Endothelial cell of umbilical vein (primary cell): ENCODE measurements at places on chromosomes 4 and X. TPM values are rescaled to one million over a fixed set of nuclear protein-coding genes. Genes with fewer than 3 reads are reported as not detected.
A peak's percentile ranks its signal among the peaks of the same experiment; 100 is the strongest.

DNA sequence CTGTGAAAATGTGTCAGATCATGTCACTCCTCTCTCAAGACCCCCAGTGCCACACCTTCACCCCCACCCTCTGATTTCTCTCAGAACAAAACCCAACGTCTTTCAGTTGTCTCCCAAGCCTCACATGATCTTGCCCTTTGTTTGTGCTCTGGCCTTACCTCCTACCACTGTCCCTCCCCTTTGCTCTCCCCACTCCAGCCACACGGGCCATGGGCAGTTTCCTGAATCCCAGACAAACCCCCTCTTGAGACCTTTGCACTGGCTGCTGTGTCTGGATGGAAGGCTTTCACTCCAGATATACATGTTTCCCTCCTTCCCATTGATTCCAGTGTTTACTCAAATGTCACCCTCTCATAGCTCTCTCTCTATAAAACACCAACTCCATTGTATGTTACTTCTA is 3.6 kb upstream of the CENPE start:
- H3K4me3 ChIP-seq = no peak overlapping the region
- no peak for DNase-seq
- H3K27me3 ChIP-seq = peaks cover 2% of the 10 kb centered on the region
- peaks cover 9% of the 10 kb centered on the region for H3K4me1 ChIP-seq
- H3K36me3 ChIP-seq = no peaks in the 10 kb centered on the region

ELOVL6 gene
- 21.7 and 26.1 TPM in 2 replicates for total RNA-seq

TEX13C gene
- not detected in 2 replicates for total RNA-seq

GRCh38 chrX:40188573-40189417 is 91.0 kb upstream of the BCOR start:
- DNase-seq = no peak
- H3K36me3 ChIP-seq = no peaks in the 10 kb centered on the region
- H3K27me3 ChIP-seq = no peaks in the 10 kb centered on the region

DNA sequence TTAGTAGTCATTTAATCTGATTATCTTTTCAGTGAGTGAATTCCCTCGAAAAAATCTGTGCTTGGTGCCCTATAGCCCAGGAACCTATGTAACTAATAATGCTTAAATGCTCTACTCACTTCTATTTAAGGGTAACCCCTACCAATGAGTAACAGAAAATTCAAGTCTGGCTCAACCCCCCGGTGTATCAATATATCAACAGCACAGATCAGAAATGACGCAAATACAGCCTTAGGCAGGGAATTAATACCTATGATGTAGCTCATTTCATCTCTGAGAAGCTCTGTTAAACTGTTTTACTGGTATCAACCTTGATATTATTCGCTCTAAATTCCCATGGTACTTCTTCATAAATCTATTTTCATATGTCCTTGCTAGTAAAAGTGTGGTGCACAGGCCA is 28.6 kb downstream of the PDGFC start:
- peaks cover 40% of the 10 kb centered on the region for H3K4me1 ChIP-seq
- no peaks in the 10 kb centered on the region for H3K36me3 ChIP-seq
- H3K27me3 ChIP-seq = no peaks in the 10 kb centered on the region
- no peak for DNase-seq
- H3K27ac ChIP-seq = no peak overlapping the region

QRFPR gene
- not detected in 2 replicates for total RNA-seq

DNA sequence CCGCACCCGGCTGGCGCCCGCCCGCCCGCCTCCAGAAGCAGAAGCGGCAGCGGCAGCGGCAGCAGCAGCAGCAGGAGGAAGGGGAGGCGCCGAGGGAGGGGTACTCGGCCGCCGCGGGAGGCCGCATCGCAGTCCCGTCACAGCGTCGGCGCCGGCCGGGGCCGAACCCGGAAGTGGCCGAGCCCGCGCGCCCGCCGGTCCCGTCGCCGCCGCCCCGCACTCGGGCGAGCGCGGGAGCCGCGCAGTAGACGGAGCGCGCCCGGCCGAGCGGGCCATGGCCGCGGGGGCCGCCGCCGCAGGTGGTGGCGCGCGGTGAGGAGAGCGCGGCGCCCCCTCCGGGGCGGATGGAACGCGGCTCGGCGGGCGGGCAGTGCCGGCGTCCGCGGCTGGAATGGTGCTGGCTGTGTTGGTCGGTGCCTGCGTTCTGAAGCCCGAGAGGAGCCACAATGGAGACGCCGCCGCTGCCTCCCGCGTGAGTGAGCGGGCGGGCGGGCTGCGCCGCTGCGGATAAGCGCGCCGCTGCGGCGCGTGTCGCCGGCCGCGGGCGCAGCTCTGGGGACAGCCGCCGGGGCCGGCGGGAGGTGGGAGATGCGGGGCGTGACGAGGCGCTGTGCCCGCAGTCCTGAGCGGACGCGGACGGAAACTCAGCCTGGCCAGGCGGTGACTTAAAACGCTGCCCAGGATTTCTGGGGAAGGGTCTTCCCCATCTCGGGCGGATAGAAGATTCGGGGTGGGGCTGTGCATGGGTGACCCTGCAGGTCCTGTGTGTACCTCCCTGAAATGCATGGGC is at the start of gene KLHL2:
Gene KLHL2, plus strand, starts transcription at position 131 of the 790 bp plus-strand sequence. Its CDS starts 316 bp downstream, at position 447.
- DNase-seq = peak; percentile 80
- H3K4me3 ChIP-seq = peak within 1 kb of the TSS; percentile 98

CSN1S1 gene
- not detected in 2 replicates for total RNA-seq

DNA sequence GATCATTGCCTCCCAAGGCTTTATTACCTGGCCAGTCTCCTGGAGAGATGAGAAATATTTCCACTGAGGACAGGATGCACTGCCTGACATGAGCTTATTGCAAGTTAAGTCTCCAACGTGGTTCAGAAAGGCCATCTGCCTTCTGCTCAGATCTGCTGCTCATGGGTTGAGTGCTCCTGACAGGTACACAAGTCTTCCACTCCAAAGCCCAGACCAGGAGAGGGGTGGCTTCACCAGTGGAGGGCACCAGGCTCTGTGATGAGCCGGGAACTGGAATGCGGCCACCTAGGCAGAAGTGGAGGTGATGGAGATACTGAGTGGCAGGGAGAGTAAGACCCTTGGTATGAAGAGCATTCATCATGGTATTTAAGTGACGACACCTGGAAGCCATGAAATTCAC is 79.5 kb upstream of the IRF2 start:
- no peak overlapping the region for H3K27ac ChIP-seq
- H3K27me3 ChIP-seq = no peaks in the 10 kb centered on the region
- no peak overlapping the region for H3K4me3 ChIP-seq
- no peak for DNase-seq
- H3K36me3 ChIP-seq = no peaks in the 10 kb centered on the region

DNA sequence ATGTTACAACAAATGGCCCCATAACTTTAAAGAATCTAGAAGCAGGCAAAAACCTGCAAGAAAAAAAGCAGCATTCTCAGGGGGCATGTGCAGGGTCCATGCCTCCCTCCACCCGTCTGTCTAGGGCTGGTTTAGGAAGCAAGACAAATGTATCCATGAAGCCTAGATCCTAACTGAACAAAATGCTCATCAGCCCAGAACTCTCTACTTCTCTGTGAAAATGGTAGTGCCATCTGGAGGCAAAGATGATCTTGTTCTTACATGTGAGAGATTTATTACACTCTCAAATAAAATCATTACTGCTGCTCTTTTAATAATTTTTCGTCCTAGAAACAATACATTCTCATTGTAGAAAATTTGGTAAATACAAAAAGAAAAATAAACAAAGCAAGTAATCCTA is 26.7 kb downstream of the NR3C2 start:
- H3K36me3 ChIP-seq = no peaks in the 10 kb centered on the region
- peak; percentile 57 for DNase-seq
- H3K27ac ChIP-seq = no peak overlapping the region
- H3K4me3 ChIP-seq = no peak overlapping the region
- no peaks in the 10 kb centered on the region for H3K4me1 ChIP-seq
- no peaks in the 10 kb centered on the region for H3K27me3 ChIP-seq

CCDC110 gene
- total RNA-seq = 0.28 and 0.71 TPM in 2 replicates

GRCh38 chr4:140027101-140027500 is 126.9 kb downstream of the MAML3 start:
- no peak overlapping the region for H3K4me3 ChIP-seq
- H3K27me3 ChIP-seq = no peaks in the 10 kb centered on the region
- no peak overlapping the region for H3K27ac ChIP-seq
- peaks cover 5% of the 10 kb centered on the region for H3K4me1 ChIP-seq
- DNase-seq = no peak
- H3K36me3 ChIP-seq = no peaks in the 10 kb centered on the region

DNA sequence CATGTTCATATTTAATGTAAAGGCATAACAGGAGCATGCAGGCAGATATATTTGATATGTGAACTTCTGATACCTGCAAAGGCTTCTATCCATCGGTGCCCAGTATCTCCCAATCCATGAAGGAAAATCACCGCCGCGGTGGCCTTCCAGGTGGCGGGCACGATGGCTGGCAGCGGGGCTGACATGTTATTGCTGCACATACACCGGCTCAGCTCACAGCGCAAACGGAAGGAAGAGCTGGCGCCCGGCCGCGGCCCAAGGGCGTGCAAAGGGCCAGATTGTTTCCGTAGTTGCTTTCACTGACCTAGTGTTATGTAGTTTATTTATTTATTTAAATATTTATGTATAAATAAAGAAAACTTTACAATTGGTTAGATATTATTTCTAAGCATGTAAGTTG is 322.7 kb upstream of the PITX2 start:
- H3K27me3 ChIP-seq = no peaks in the 10 kb centered on the region
- no peak overlapping the region for H3K4me3 ChIP-seq
- H3K27ac ChIP-seq = no peak overlapping the region
- H3K4me1 ChIP-seq = no peaks in the 10 kb centered on the region

TMPRSS11D gene
- not detected in 2 replicates for total RNA-seq

DNA sequence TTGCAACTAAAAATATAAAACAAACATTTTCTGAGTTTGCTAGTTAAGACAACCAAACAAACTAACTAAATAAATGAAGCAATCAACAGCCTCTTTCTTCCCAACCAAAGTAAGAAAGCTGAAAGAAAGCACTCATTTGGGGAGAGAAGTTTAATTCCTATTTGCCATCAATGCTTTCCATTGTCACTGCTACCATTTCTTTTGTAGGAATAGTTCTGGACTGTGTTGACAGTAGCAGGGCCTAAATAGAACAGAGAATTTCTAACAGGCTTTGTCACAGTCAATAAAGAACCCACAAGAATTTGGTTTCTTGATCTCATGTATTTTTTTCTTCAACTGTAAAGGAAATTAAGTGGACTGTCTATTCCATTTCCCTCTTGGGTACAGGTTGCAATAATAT is 1886.4 kb upstream of the TENM3 start:
- no peak overlapping the region for H3K4me3 ChIP-seq
- no peaks in the 10 kb centered on the region for H3K4me1 ChIP-seq
- no peaks in the 10 kb centered on the region for H3K27me3 ChIP-seq
- H3K27ac ChIP-seq = no peak overlapping the region

GRCh38 chr4:11344916-11345315 is 83.8 kb downstream of the HS3ST1 start:
- no peaks in the 10 kb centered on the region for H3K4me1 ChIP-seq
- no peak for DNase-seq
- no peak overlapping the region for H3K27ac ChIP-seq
- no peak overlapping the region for H3K4me3 ChIP-seq

GRCh38 chr4:13544606-13545393 is 492 bp upstream of the NKX3-2 start:
- H3K4me1 ChIP-seq = peaks cover 8% of the 10 kb centered on the region
- H3K27ac ChIP-seq = no peak overlapping the region
- H3K36me3 ChIP-seq = no peaks in the 10 kb centered on the region

DNA sequence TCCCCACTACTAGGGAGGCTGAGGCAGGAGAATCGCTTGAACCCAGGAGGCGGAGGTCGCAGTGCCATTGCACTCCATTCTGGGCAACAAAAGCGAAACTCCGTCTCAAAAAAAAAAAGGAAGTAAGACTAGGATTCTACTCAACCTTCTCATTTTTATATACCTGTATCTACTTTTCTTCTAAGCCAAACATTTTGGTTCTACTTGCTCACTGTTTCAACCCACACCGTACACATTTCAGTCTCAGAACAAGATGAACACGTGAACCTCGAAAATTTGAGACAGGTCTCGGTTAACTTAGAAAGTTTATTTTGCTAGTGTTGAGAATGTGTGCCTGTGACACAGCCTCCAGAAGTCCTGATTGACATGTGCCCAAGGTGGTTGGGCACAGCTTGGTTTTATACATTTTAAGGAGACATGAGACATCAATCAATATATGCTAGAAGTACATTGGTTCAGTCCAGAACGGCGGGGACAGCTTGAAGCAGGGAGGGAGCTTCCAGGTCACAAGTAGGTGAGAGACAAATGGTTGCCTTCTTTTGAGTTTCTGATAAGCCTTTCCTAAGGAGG is 3.7 kb downstream of the ADD1 start:
- no peaks in the 10 kb centered on the region for H3K36me3 ChIP-seq
- DNase-seq = no peak

DNA sequence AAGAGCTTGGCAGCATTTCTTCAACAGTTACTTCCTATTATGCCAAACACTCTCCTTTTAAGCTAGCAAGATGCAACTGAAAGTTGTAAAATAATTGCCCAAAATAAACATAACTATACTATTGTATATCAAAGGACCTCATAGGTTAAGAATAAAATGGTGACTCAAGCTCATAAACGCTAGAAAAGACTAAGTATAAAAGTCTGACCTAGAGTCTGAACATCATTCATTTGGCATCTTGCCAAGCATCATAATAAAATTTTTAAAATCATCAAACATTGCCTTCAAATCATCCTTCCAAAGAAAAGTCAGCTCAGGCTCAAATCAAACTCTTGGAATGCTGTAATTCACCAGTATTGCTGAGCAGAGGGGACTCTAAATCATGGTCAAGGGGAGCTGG is 281.2 kb downstream of the QDPR start:
- no peak overlapping the region for H3K4me3 ChIP-seq
- no peaks in the 10 kb centered on the region for H3K4me1 ChIP-seq
- no peaks in the 10 kb centered on the region for H3K36me3 ChIP-seq
- H3K27me3 ChIP-seq = no peaks in the 10 kb centered on the region
- no peak overlapping the region for H3K27ac ChIP-seq

GRCh38 chr4:2270341-2271165 is 8.6 kb upstream of the MXD4 start:
- no peak overlapping the region for H3K4me3 ChIP-seq
- no peak for DNase-seq
- H3K27ac ChIP-seq = no peak overlapping the region

EFHC2 gene
- total RNA-seq = not detected in 2 replicates

DNA sequence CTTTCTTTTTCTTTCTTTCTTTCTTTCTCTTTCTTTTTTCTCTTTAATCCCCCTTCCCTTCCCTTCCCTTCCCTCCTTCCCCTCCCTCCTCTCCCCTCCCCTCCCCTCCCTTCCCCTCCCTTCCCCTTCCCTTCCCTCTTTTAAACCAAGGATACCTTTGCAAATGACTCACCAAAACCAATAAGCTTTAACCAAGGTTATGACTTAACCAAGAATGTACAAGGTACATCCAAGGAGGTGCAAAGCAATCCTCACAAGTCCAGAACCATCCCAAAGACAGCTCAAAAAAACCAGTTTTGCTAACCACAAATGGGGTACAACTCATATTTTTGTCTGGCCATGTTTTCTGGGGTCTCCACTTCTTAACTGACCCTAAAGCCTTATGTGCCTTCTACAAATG is 174.7 kb upstream of the PPP1R2C start:
- H3K4me3 ChIP-seq = no peak overlapping the region
- H3K36me3 ChIP-seq = no peaks in the 10 kb centered on the region
- DNase-seq = no peak
- H3K27me3 ChIP-seq = no peaks in the 10 kb centered on the region
- H3K27ac ChIP-seq = no peak overlapping the region

ZNF81 gene
- 6.4 and 9.6 TPM in 2 replicates for total RNA-seq
